ENCODE measurements at places on chromosomes 16 and 17.

GRCh38 chr16:35689764-35690163 is 2230.4 kb downstream of the TP53TG3F start:
- DNase-seq: no peak

DNA sequence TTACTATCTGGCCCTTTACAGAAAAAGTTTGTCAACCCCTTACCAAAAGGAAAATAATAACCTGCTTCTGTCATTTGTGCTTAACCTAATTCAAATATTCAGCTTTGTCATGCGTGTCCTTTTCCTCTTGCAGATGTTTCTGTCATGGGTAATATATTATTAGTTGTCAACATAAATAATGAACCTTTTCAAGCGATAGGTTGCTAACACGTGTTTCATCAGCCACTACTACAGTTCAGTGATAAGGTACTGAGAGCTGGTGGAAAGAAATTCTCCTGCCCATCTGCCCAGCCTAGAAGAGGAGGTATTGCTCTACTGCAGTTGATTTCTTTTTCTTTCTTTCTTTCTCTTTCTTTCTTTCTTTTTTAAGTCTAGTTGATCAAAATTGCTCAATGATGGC is 12.0 kb upstream of the SRSF1 start:
- no peak for DNase-seq

- no peak for DNase-seq
Measured at GRCh38 chr17:49977463-49978389, 8.7 kb downstream of the DLX4 start.

- no peak for DNase-seq
Measured at GRCh38 chr17:51035431-51035830, 85.2 kb downstream of the SPAG9 start.

DNA sequence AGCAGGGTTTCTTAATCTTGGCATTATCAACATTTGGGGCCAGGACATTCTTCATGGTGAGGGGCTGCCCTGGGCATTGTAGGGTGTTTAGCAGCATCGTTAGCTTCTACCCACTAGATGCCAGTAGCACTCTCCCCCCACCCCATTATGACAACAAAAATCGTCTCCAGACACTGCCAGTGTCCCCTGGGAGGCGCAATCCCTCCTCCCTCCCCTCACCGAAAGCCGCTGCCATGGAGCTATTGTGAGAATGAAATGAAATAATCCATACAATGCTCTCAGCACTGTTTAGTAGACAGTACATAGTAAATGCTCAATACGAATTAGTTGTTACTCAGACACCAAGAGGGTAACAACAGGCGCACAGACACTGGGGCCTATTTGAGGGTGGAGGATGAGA is 502.9 kb downstream of the NPIPA7 start:
- no peak for DNase-seq

DNA sequence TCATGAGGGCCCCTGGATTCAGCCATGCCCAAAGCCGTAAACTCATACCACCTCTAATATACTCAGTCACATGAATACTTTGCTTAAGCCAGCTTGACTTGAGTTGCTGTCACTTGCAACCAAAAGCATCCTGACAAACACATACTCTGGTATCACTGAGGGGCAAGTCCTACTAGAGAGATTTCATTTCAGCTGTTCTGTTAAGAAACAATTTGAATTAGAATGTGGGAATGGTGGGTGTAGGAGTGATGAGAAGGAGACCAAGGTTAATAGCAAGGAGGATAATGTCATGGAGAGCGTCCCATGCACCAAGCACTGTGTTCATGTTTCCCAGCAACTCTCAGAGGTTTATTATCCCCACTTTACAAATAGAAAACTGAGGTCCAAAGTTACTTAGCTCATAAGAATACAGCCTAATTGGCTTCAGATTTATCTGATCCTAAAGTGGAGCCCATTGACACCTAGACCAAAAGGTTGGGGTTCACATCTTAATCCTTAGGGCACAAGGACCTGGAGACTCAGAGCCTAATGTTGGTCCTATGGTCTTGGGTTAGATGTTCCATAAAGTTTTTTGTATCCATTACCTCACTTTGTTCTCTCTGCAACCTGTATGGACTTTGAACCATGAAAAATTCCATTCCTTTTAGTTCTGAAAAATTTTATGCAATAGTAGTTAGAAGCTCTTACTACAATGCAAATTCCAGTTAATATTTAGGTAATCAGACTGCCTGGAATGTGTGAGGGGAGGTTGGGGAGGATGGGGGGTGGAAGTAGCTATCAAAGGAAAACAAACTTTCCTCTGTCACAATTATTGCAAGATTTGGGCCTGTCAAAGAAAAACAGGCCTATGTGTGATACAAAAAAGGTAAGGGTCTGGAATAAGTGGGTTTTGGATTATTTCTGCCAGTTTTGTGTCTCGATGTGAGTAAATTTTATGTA is 105.9 kb downstream of the IRX3 start:
- no peak for DNase-seq

GRCh38 chr17:27741971-27742575 is 58.3 kb downstream of the NOS2 start:
- no peak for DNase-seq

GRCh38 chr16:89796104-89796503 is 20.3 kb downstream of the FANCA start:
- no peak for DNase-seq

DNA sequence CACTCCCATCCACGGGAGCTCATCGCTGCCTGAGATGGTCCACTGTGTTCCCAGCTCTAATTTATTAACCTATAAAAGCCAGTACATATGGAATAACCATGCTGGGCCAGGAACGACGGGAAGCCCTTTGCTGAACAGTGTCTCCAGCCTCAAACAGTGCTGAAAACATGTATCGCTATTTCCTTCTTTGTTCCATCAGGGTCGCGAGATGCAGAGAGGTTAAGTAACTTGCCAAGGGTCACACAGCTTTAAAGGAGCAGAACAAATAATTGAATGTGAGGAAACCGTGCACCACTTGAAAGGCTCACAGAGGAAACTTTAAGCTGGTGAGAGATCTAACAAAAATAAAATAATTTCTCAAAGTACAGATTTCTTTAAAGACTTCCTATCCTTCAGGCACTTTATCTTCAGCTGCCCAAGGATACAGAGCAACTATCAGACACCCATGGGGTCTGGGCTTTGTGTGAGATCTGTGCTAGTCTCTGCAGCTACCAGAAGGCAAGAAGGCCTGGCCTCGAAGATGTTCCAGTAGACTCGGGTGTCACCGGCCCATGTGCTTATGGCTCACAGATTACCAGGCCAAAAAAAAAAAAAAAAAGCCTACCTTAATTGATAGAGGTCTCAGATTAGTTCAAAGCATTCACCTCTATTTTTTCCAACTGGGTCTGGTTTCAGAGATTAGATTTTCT is 207.8 kb upstream of the FOXF1 start:
- DNase-seq: no peak

DNA sequence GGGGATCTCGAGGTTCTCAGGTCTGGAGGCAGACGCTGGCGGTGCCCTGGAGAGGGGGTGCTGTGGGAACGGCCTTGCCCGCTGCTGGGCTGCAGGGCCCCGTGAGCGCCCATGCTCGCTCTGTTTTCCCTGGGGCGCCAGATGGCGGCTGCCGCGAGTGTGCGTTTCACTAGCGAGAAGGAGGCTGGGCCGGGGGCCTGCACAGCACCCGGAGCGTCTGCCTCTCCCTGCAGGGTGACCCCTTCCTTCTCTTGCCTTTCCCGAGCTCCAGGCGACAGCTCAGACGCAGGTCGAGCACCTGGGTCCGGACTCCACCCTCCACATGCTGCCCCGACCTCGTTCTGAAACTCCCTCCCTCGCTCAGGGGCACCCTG is 2.7 kb downstream of the TELO2 start:
- no peak for DNase-seq

DNA sequence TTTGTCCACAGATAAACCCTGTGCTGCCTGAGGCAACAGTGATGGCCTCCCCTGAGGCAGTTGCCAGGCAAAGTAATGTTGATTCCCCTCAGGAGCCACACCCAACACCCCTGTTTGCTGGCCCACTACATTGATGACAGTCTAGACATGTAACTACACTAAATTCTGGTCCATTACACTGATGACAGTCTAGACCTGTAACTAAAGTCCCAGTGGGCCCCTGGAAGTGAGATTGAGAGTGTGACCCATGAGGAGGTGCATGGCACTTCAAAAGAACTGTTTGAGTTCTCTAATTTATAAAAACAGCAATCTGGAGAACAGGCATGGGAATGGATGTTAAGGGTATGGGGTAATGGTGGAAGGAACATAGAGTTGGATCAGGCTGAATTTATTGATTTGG is 8.9 kb downstream of the CCL4 start:
- DNase-seq: no peak

DNA sequence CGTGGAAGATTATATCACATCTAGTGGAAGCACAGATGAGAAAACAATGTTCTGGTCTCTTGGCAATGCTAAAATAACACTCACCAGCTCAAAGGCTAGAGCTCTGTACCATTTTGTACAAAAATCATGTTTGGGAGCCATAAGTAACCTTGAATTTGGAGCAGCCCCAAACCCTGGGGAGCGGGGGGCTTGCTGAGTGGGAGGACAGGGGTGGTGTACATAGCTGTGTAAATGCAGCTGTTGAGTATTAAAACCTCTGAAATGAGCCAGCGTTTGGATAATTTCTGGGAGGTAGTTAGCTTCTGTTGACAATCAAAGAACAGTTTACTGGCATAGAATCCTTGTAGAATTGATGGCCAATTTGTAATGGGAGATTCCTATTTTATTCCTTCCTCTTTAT is 4.3 kb downstream of the MYH8 start:
- DNase-seq: no peak

DNA sequence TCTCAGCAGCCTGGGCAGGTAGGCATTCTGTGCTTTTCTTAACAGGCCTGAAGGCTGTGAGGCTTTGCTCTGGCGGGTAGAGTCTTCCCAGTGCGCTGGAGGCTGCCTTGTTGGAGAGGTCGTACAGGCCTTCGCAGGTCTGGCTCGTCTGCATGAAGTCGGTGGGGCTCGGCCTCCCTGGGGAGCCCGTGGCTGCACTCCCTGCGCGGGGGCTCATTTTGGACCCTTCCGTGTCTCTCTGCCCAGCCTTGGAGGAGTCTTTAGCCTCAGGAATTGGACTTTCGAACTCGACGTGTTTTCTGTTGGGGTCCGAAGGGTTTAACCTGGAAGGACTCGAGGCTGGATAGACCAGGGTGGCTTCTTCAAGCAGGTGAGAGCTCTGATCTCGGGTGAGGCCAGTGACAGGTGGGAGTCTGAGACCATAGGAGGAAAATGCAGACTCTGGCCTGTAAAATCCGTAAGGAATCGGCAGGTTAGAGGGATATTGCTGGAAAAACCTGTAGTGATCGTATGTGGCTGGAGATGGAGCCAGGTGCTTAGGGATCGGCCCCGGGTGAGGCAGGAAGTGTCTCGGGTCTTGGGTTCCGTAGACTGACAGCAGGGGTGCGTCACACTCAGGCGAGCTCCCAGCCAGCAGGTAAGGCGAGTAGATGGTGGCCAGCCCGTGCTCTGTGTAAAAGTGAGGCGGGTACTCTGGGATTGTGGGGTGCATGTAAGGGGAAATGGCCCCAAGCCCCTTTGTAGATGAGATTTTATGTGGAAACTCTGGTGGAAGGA is 8.6 kb downstream of the ZNF750 start:
- no peak for DNase-seq

- DNase-seq: no peak
Measured at GRCh38 chr17:40356990-40357881, 7.3 kb downstream of the GJD3 start.

DNA sequence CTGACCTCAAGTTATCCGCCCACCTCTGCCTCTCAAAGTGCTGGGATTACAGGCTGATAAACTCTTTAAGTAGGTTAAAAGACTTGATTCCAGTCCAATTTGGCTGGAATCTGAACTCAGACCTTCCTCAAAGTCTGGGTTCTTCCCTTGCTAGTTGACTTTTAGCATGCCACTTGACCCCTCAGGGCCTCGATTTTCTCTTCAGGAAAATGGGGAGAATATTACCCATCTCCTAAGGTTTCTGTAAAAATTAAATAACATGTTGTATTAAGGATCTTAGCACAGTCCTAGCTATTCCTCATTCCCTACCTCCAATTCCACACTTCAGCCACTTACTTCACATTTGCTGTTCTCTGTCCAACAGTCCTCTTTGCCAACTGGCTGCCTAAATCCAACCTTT is 1.9 kb downstream of the GTF3C1 start:
- no peak for DNase-seq

- DNase-seq: no peak
Measured at GRCh38 chr16:73670836-73671820, 623.2 kb upstream of the ZFHX3 start.

DNA sequence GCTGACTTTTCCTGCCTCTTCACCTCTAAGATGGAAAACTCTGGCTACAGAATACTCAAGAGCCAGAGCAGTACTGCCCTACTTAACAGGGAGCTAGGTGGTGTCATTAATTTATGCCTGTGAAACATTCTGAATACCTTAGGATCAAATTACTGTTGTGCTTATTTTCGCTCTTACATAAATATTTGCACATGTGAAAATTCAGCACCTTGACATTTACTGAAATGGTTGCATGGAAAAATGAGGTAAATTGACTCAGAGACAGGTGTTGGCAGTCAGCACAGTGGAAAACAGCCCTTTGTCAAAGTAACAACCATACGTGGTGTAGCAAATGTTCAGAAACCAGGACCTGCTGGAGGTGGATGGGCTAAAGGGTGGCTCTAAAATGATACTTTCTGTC is 193.6 kb downstream of the CDH8 start:
- no peak for DNase-seq

- DNase-seq: no peak
Measured at GRCh38 chr17:247767-248166, 66.3 kb upstream of the DOC2B start.

- no peak for DNase-seq
Measured at GRCh38 chr16:4064950-4065352, 51.3 kb downstream of the ADCY9 start.

DNA sequence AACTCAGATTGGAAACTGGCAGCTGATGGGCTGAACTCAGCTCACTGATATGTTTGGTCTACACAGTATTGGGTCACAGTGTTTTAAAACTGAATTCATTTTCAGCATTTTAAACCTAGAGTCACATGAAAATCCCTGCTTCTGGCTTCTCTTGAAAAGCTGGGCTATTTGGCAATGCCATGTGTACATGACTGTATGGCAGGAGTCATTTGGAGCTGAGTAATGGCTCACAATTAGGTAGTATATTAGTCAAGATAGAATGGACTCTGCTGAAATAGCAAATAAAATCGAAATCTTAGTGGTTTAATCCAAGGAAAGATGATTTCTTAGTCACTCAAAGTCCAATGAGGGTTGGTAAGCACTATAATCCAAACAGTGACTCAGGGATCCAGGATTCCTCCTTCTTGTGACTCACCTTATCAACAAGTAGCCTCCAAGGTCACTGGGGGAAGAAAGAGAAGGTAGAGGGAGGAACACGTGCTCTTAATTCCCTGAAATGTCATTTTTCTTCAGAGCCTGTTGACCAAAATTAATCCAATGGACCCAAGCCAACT is 13.9 kb upstream of the PMP22 start:
- DNase-seq: no peak

- no peak for DNase-seq
Measured at GRCh38 chr17:78498848-78499247, 78.3 kb downstream of the DNAH17 start.

GRCh38 chr16:69326172-69326873 is 4.1 kb downstream of the PDF start:
- no peak for DNase-seq

GRCh38 chr16:66894948-66895688 is 14.8 kb downstream of the PDP2 start:
- peak; percentile 80 for DNase-seq

DNA sequence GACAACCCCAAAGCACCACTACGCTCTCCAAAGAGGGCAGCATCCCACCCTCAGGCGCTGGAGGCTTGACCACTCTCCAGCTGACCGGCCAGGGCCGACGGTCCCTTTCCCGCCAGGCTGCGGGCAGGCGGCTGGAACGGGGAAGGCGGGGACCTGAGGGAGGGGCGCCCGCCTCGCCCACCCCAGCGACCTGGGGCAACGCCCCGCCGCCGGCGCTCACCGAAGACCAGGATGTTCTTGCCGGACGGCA is 431 bp downstream of the DYNC1LI2 start:
- DNase-seq: no peak
